ENCODE measurements at places on chromosomes 2 and 18.

- no peak for DNase-seq
Measured at GRCh38 chr2:100174026-100174431, 31.6 kb upstream of the AFF3 start.

- DNase-seq = no peak
Measured at GRCh38 chr18:27619906-27620305, 434.8 kb upstream of the CHST9 start.

GRCh38 chr2:28407131-28407975, 14.7 kb downstream of the FOSL2 start:
- no peak for DNase-seq

GRCh38 chr2:122815120-122815519, 1059.7 kb downstream of the TSN start:
- no peak for DNase-seq

- no peak for DNase-seq
Measured at GRCh38 chr18:13620818-13621445, 105.4 kb downstream of the FAM210A start.

Data from stimulated activated CD8-positive, alpha-beta memory T cell treated with anti-CD3 and anti-CD28 coated beads, Interleukin-7, amount 100 ng/mL, for 1 hour (primary cell).